Erythroblast (primary cell): ENCODE measurements at places on chromosomes 6 and 20.

DNA sequence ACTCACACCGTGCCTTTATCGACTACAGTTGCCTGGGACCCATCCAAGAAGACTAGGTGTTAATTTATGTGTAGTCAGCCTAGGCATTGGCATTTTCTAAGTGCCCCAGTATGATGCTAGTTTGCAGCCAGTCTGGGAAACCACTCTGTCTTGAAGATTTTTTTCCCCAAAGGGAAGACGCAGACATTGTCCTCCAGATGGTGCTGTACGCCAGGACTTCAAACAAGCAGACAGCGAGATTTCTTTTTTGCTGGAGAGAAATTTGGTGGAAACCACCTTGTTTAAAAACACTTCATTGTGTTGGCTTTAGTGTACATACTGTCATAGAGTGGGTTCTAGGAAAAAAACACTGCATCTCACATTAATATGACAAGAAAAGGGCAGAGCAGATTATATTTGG, 30.0 kb downstream of the ALDH5A1 start:
- DNase-seq: peak; percentile 53

DNA sequence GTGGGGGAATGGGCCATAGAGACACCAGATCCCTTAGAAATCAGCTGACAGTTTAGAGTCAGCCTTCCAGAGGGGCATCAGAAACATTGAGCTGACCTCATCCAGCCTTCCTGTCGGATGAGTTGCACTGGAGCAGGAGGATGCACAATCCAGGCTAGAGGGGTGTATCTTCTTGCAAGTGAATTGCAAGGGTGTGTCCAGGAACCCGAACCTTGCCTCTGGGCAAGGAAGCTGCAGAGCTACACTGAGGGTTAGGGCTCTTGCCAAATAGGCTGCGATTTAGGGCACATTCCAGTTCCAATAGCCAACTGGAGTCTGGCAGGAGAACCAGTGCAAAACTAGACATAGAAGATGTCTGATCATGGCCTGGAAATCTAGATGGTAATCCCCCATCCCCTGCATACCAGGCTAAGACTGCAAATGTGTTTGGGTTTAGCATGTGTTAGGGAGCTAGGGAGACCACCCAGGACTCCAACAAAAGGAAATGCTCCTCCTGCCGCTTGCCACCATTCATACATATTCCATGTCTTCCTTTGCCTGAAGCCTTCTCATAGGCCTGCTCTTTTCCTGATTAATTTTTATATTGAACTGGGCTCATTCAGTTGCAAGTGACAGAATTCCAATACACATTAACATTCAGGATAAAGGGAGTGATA, 6.3 kb upstream of the UTRN start:
- DNase-seq: no peak

DNA sequence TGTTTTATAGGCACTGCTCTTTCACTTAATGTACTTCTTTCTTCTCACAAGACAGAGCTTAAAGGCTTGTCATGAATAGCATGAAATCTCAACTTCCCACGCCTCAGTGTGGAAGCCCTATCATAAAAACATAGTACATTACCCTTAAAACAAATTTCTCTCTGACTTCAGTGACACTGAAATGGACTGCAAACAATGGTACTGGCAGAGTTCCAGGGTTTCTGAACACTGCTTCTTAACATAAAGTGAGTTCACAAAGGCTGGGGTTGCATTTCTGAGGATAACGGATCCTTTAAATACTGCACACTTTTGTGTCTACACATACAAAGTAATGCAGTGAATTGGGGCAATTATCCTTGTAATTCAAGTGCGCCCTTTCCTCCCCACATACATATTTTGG, 32.3 kb upstream of the PLEKHG1 start:
- DNase-seq: no peak

DNA sequence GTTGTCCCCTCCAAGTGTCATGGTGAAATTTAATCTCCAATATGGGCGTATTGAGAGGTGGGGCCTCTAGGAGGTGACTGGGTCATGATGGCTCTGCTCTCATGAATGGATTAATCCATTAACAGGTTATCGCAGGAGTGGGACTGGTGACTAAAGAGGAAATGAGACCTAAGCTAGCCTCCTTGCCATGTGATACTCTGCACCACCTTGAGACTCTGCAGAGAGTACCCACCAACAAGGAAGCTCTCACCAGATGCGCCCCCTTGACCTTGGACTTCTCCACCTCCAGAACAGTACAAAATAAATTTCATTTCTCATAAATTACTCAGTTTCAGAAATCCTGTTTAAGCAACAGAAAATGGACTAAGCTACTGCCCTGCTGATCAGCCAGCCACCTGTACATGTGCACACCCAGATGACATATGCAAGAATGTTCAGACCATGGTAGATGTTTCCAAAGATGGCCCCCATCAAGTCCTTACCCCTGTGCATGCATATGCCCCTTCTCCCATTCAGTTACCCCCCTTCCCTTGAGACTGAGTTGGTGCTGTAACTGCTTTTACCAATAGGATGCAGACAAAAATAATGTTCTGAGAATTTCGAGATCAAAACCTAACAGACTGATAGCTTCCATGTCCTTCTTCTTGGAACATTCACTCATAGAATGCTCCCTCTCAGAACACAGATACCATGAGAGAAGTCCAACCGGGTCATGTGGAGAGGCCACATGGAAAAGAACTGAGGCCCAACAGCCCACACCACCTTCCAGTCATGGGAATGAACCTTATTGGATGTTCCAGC, 28.4 kb downstream of the MAP3K5 start:
- no peak for DNase-seq

DNA sequence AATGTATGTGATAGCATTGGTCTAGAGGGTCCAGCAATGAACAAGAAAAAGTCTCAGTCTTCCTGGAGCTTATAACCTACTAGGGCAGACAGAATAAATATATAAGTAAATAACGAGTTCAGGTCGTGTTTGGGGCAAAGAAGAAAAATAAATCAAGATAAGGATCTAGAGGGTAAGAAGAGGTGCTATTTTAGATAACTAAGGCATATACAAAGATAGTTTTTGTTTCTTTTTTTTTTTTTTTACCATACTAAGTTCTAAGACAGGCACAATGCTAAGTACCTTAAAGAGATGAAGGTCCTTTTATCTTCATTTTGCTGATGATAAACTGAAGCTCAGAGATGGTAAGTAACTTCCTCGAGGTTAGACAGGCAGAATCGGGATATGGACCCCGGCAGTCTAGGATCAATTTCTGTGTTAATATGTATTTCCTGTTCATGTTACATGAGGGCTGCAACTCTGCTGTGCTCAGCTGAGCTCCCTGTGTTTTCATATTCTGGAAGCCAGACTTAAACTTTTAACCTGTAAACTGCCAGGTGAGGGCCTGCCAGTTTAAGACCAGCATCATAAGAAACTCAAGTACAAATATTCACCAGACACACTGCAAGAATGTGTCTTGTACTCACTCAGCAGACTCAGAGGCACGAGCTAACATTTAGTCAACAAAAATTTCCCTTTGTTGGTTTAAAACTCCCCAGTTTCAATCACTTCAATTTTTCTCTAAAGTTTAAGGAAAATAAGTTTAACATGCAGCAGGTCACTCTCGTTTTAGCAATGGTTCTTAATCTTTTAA, 23.3 kb downstream of the SESN1 start:
- DNase-seq: no peak

- DNase-seq: no peak
Measured at GRCh38 chr6:136063096-136063495, 187.0 kb downstream of the MTFR2 start.

DNA sequence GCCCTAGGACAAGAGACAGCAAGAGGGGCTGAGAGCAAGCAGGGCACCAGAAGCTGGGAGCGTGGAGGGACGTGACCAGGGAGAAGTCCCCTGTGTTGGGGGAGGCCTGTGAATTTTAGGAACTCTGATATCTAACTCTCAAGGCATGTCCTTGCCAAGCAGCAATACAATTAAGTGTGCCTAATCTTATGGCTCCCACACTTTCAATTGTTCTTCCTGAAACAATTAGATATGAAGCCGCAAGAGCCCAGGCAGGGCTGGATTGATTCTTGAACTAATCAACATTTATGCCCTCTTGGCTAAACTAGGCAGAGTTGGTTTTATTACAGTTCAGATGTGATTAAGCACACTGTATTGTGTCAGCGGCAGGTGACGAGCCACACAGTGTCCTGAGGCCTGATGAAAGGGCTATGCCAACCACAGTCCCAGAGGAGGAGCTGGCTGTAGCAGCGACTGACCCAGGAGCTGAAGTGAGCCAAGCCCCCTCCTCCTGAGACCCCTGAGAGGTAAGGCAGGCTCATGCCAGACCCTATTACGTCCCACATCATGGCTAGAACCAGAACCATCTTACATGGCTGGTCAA, 4.2 kb upstream of the MAVS start:
- peak; percentile 86 for DNase-seq

DNA sequence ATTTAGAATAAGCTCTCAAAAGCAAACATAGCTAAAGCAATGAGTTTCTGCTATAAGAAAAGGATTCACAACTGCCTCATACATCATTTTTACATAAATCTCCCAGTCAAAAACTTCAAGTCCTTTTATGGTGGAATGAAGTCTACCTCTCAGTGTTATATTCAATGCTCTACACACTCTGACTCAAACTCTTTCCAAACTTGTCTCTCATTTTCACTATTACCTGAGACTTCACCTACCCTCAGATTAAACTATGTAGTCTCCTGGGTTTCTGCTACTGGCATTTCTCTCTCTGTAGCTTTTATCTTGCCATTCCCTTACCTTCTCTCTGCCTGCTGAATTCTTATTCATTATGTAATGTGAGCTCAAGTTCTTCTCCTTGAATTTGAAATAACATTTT, 11.4 kb downstream of the KIAA0408 start:
- DNase-seq: no peak

GRCh38 chr6:136184738-136185137, 65.4 kb downstream of the MTFR2 start:
- no peak for DNase-seq

DNA sequence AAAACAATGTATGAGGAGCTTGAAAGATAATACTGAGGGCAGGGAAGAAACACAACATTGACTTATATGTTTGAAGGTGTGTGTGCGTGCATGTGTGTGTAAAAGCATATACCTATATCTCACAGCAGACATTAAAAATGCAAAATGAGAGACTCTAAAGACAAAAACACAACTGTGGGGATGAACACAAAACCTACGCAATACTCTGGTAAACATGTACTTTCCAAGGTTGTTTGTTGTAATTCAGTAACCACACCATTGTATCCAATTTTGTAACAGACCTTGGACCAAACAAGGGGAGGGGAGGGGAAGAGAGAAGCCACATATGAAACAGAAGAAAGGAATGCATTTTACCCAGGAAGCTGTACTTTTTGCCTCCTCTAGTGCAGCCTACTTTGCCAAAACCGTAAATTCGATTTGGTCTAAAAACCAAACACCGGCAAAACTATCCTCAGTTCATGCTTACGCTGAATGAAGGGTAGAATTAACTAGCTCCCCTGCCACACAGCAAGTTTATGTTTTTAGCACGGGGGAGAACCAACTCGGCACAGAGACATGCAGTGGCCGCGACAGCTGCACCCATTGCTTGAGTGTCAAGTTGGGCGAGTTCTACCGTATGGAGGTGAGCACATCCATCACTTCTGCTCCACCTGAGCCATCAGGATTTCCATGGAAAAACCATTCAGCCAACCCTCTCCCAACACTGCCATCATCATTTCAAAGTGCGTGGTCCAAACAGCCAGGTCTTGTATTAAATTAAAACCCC, 50.0 kb downstream of the CNKSR3 start:
- no peak for DNase-seq

- DNase-seq: no peak
Measured at GRCh38 chr6:140586426-140587061, 1212.1 kb upstream of the CITED2 start.

- no peak for DNase-seq
Measured at GRCh38 chr20:6657904-6658303, 109.6 kb upstream of the BMP2 start.

- no peak for DNase-seq
Measured at GRCh38 chr6:168158980-168159349, 80.0 kb upstream of the FRMD1 start.

DNA sequence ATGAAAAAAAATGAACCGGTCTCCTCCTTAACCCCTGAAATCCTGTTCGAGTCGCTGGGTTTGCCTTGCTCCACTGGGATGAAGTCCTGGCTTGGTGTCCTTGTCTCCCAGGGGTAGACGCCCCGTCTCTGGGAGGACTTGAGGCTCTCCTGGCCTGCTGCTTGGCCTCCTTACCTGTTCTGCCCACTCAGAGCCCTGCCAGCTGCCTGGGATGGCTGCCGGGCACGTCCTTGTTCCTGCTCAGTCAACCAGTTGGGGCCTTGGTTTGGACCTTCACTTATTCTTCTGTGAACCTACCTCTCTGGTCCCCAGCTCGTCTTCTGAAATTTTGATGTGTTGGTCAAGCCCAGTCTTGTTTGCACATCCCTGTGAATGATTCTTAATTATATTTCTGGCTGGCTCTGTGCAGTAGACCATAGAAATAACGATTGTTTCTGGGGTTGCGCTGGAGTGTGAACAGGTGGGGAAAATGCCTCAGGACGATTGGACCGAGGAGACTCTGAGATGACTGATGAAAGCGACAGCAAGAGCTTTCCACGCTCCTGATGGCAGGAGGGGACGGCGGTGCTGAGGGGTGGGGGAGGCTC, 126.5 kb upstream of the ESR1 start:
- DNase-seq: no peak

DNA sequence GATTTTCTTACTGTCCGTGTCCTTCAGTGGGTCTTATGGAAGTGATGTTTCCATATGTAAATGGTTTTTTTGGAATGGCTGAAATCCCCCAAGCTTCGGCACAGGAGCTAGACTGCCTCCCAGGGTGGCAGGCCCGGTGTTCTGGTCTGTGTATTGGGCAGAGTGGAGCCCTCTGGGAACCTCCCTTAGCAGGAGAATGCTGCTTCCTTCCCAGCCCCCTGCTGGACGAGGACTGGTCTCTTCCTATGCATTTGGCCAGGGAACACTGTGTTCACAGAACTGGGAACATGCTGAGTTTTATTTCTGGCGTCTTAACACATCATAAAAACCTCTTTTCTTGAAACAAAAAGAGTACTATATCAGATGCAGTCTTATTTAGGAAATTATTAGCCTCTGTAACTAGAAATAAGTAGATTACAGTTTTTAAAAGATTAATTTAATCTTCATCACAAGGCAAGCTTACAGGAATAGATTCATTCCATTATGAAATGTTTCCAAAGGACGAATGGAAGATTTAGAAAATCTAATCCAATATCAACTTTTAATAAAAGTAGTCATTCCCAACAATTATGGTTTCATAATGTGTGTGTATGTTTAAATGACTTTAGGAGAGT, 56.6 kb downstream of the SYTL3 start:
- peak; percentile 45 for DNase-seq

GRCh38 chr6:107684996-107685395, 139.1 kb downstream of the SCML4 start:
- no peak for DNase-seq

DNA sequence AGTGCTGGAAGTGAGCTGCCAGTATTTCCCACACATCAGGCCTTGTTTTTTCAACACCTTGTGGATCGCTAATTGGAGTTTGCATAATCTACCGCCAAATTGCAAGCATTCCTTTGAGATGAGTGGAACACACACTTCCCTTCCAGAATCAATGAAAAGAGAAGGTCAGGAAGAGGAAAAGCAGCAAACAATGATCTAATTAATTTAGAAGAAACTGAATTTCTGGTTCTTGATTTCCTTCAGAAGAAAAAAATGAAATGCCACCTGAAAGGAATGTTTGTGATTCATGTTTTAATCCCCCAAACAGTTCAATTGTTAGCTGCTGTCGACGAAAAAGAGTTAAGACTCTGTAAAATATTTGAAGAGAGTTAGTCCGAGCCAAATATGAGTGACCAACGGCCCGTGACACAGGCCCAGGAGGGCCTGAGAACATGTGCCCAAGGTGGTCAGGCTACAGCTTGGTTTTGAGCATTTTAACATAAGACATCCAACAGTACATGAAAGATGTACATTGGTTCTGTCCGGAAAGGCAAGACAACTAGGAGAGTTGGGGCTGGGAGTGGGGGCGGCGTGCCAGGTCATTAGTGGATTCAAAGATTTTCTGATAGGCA, 182.3 kb downstream of the MTFR2 start:
- DNase-seq: no peak
